M059J (cell line): ENCODE measurements at places on chromosomes 13 and 19. TPM values are rescaled to one million over a fixed set of nuclear protein-coding genes. Genes with fewer than 3 reads are reported as not detected.

Gene CNMD
- not detected in 2 replicates for total RNA-seq

Gene CCNA1
- 0.05 and 0.32 TPM in 2 replicates for total RNA-seq

Gene ZNF579
- total RNA-seq, result 1.6 and 4.3 TPM in 2 replicates

Gene MIR17HG
- total RNA-seq, result 0.44 and 0.62 TPM in 2 replicates

Gene NANOS2
- total RNA-seq, result not detected in 2 replicates

Gene CD22
- 1.5 TPM in 1 of 2 replicates, not detected in the other for total RNA-seq

DNA sequence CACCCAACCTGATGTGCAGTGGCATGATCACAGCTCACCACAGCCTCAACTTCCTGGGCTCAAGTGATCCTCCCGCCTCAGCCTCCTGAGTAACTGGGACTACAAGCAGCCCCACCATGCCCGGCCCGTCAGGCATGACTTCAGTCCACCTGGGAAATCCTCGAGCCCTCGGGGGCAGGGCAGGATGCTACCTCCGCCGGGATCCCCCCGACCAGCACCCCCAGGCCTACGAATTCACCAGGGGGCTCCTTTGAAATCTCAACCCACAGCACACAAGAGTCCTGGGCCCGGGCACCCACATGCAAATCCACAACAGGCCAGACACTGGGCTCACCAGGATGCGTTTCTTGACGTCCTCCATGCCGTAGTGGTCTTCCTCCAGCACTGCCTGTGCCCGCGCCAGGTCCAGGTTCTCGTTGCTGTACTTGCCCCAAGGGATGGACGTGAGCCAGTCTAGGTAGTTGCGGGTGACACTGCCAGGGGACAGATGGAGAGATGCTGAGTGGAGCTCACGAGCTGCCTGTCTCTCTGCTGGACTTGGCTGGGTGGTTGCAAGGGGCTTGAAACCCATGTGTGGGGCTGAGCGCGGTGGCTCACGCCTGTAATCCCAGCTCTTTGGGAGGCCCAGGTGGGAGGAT lies 10.5 kb downstream of the RPL36 start:
- DNase-seq, result no peak

GRCh38 chr13:101415358-101416174 lies 742 bp downstream of the NALCN start:
- no peak for DNase-seq

- DNase-seq, result no peak
Measured at GRCh38 chr19:12093777-12094176, 29.2 kb downstream of the ZNF844 start.

- DNase-seq, result peak; percentile 73
Measured at GRCh38 chr19:56838024-56838908, 2.3 kb downstream of the PEG3 start.

DNA sequence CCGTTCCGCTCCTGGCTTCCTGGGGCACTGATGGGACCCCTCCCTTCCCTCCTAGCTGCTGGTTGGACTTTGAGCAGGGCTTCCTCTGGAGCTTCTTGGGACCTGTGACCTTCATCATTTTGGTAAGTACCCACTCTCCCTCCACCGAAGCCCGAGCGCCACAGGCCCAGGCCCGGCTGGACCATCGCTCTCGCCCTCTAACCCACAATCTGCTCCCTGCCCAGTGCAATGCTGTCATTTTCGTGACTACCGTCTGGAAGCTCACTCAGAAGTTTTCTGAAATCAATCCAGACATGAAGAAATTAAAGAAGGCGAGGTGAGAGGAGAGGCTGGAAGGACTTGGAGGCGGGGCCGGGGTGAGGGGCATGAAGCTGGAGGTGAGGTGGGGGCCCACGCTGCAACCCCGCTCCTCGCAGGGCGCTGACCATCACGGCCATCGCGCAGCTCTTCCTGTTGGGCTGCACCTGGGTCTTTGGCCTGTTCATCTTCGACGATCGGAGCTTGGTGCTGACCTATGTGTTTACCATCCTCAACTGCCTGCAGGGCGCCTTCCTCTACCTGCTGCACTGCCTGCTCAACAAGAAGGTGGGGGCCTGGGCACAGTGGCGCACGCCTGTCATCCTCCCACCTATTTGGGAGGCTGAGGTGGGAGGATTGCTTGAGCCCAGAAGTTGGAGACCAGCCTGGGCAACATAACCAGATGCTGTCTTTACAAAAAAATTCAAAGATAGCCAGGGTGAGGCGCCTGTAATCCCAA lies 12.3 kb downstream of the DDX39A start:
- DNase-seq, result no peak

GRCh38 chr13:88707646-88708045 lies 1036.5 kb downstream of the SLITRK5 start:
- DNase-seq, result no peak

DNA sequence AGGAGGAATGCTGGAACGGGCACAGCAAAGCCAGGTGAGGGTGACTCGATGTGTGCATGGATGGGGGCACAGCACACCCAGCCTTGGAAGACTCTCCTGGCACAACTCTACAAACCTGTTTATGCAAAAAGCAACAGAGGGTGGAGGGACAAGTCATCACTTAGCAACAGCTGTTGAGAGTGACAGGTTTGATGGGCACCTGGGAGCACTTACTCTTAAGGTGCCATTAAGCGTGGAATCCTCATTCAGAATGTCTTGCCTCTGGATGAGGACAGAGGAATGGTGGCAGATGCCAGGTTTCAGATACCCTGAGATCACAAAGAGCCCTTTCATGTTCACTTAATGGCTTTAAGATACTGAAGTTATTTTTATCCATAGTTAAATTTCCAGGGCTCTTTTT lies 97.0 kb downstream of the DCT start:
- DNase-seq, result no peak

- DNase-seq, result no peak
Measured at GRCh38 chr19:30066781-30067759, 125.0 kb downstream of the URI1 start.

DNA sequence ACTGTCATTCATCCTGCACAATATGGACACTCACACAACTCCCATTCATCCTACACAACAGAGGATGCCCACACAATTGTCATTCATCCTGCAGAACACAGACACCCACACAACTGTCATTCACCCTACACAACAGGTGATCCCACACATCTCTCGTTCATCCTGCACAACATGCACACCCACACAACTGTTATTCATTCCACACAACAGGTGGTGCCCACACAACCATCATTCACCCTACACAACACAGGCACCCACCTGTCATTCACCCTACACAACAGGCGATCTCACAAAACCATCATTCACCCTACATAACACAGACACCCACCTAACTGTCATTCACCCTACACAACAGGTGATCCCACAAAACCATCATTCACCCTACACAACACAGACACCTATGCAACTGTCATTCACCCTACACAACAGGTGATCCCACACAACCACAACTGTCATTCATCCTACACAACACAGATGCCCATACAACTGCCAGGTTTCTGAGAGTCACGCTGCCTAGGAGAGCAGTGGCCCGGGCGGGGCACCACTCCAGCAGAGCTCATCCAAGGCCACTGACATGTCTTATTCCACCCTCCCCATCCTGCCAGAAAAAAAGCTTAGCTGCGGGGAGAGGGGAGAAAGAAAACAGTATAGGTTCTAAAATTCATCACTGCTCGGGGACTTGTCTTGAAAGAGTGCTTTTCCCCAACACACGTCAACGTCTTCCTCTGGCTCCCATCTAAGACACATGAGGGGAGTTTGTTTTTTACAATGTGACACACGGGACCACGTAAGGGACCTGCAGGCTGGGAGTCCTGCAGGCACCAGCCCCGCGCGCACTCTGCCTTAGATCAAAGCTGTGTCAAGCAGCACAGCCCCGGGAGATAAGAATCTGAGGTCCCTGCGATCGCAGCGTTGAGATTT lies 44.0 kb downstream of the KLF2 start:
- DNase-seq, result no peak
